ENCODE measurements at places on chromosomes 11 and 22. TPM values are rescaled to one million over a fixed set of nuclear protein-coding genes. Genes with fewer than 3 reads are reported as not detected.

DNA sequence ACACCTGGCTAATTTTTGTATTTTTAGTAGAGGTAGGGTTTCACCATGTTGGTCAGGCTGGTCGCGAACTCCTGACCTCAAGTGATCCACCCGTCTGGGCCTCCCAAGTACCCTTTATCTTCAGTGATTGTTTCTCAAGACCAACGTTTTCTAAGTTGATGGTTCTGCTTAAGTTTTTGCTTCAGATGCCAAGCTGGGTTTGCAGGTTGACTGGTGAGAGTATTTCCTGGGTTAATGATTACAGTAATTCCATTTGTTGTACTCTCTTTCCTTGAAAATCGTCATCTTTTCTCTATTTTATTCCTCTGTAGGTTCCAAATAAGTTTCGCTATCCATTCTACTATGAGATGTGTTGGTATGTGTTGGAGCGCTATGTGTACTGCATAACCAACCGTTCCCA lies 38.5 kb upstream of the GRK2 start:
- DNase-seq: no peak

- DNase-seq: no peak
Measured at GRCh38 chr22:49469896-49470740, 357.6 kb downstream of the BRD1 start.

DNA sequence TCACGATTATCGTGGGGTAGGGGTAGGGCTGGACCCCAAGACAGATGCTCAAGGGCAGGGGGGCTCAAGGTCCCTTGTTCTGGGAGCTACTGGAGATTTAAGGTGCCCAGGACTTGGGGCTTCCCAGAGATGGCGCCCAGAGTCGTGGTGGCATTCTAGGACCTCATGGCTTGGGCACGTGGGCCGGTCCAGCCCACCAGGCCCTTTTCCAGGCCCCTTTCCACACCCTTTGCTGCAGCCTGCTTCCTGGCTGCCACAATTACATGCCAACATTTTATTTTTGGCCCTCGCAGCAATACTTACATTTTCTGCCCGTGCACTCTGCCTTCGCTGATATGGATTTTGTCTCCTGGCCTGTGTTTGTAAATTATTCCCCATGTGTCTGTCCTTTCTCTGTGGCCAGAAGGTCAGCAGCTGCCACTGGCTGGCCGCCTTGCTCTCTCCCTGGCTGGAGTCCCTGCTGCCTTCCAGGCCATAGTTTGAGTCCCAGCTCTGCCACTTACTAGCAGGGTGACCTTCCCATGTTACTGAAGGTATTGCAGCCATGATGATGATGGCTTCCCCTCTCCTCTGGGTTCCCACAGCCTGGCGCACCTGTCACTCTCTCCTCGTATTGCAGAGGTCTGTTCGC lies 11.2 kb downstream of the MB start:
- no peak for DNase-seq

GRCh38 chr11:130318031-130318673 lies 3.4 kb upstream of the ZBTB44 start:
- no peak for DNase-seq

DNA sequence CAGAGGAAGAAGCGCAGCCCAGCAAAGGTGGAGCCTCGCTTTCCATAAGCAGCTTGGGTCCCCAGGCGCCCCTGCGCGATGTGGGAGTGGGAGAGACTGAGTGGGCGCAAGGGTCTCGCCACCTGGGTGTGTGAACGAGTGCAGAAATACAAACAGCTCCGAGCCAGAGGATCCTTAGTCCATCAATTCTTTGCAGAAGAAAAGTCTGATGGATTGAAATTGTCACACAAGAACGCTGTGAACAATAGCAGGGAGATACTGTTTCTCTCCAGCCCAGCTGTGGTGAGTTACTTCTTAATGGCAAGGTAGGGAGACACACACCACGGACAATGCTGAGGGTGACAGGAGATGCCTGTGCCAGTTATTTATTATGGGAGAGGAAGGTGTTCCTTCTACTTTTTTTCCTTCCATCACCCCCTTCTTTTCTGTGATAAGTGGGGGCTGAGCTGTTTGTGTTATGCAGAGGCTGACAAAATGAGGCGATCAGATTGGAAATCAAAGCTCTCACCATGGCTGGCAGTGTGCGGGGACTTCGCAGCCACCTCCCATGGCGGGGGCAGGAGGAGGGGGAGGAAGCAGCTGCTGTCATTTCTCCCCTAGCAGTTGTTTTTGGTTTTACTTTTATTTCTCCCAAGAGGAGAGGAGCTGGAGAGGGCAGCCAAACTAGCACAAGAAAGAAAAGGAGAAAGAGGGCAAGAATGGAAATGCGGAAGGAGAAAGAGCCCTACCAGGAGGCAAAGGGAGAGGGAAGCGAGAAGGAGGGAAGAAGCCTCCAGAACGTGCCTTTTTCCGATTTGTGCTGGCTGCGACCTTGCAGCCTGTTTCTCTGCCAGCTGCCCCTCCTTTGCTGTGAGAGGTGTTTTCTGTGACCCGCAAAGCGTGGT lies 755.8 kb downstream of the NTM start:
- peak; percentile 57 for DNase-seq

DNA sequence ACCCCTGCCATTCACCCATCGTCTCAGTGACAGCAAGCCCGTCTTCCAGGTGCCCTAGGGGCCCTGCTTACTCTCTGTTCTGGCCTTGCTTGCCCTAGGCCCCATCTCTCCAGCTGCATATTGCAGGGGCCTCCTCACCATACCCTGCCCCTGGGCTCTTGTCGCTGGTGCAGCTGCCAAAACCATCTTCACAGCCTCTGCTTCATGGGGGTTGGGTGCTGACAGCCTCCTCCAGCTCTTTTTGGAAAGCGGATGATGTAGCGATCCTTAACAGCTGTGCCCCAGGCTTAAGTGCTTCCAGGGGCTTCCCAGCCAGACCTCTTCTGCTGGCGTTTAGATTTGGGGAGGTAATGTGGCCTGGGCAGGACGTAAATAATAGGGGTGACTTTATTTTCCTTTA lies 61.2 kb upstream of the SUSD2 start:
- DNase-seq: no peak

GRCh38 chr11:14751975-14752407 lies 108.4 kb downstream of the PDE3B start:
- DNase-seq: no peak

TRIM51 gene
- total RNA-seq: not detected

GRCh38 chr11:536841-537621 lies at the start of gene LRRC56:
LRRC56 (plus strand) TSS chr11:537527; CDS start chr11:540685, 3,158 bp downstream.
- DNase-seq: peak; percentile 79

DNA sequence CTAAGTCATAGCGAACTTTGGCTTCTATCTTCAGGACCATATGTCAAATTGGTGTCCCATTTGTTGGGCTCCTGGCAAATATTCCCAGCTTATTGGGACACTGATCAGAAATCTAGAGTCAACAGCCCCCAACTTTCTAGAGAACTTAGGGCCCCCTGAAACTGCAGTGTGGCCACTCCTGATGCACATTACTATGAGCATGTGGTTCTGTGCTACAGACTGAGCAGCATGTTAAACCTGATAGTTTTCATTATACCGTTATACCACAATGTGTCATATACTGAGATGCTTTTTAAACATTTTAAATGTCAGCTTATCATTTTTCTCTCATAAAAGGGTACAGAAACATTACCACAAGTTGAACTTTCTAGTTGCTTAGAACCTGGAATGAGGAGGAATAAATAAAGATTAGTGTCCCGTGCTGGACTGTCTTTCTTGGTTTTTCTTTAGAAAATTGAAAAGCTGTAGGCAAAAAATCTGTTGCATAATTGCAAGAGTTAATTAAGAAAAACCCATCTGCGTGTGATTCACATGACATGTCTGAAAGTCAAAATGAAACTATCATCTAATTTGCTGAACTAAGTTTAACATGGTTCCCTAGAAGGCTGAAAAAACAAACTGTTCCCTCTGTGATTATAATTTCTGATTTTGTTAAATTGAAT lies 16.4 kb upstream of the CTSC start:
- DNase-seq: no peak

GRCh38 chr11:60672255-60672654 lies 27.2 kb upstream of the MS4A8 start:
- no peak for DNase-seq

DNA sequence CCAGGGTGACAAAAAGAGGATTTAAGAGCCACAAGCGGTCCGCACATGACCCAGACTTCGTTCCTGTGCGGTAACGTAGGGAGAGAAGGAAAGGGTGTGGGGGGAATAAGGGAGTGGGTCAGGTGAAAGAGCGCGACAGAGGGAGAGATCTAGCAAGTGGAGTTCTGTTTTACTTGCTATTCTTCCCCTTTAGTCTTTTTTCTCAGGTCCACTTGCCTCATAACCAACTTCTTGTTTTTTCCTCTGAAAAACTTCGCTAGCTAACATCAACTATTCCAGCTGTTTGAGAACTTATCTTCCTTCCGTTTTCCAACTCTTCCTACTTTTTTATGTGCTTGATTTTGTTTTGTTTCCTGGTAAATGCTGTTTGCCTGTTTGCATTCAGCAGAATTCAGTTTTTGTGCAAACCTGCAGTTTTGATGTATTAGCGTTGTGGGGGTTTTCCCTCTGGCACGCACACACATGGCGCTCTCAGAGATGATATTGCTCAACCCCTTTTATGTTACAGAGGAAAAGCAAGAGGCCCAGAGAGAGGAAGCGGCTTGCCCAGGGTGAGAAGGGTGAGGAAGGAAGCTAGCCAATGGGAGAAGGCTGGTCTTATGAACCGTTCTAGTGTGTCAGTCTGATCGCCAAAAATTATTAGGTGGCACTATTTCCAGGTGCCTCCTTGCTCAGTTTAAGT lies 592 bp upstream of the CTSC start:
- peak; percentile 81 for DNase-seq

- no peak for DNase-seq
Measured at GRCh38 chr22:49021131-49021925, 806.3 kb downstream of the BRD1 start.

DNA sequence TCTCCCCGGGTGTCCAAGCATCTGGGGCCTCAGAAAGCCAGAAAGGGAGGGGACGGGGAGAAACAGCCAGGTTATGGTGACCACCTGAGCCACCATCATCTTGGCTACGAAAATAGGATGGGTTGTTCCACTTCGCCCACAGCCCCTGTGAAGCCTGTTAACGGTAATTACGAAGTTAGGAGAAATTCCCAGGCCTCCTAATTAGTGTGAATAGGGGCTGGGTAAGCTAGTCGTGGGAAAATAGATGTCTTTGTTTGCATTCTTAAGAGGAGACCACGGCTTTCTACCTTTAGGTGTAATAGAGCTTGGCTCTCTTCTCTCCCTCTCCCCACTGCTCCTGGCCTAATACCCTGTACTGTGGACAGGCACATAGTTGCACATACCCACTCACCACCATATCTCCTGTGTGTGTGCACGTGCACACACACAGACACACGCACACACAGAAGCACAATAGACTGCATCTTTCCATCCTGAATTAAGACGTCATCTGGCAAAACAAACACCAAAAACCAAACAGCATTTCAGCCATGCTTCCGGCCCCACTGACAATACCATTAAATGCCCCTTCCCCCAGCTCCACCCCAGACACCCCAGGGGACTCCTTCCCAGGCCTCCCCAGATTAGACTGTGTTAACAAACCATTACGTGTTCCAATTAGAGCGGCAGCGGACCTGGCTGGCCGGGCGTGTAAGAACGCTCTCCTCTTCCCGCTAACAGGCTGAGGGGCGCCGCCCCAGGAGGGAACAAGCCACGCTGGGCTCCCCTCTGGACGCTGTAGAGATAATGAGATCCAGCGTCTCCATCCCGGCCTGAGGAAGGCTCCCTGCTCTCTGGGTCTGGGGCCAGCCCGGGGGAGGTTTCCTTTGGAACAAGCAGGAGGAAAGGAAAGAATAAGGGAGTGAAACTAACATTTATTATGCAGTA lies 72.8 kb downstream of the TP53I11 start:
- DNase-seq: no peak

GRCh38 chr22:50738649-50739227 lies 734 bp downstream of the ACR start:
- no peak for DNase-seq

- peak; percentile 78 for DNase-seq
Measured at GRCh38 chr22:50656122-50657070, 16.2 kb upstream of the SHANK3 start.

CCDC85B gene
- total RNA-seq: 34.7 TPM

DNA sequence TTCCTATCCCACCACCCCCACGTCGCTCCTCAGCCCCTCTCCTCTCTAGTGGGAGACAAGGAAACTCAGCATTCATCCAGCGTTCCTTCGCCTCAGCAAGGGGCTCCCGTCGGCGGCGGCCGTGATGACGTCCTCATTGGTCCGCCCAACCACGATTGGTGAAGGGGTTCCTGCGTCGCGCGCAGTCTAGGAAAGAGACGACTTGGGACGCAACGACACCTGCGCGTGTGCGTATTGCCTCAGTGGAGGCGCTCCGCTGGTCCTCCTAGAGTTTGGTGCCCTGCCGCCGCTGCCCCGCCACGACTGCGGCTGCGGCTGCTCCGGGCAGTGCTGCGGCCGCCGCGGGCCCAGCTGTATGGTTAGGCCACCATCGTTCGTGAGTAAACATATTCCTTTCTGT lies 56.6 kb downstream of the CCDC81 start:
- no peak for DNase-seq

DNA sequence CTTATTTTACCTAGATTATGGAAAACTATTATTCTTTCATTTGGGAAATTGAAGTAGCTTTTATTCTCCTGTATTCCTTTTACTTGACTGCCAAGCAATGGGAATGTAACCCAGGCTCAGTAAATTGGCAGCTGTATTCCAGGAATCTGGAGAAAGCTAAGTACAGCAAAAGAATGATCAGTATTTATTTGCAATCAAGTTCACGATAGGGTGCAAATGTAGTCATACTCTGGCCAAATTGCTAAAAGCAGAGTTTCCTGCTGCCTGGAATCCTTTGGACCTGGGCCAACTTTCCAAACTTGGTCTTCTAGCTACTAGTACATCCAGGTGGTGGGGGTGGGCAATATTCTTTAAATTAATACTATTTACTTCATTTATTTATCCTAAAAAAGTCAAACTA lies 286.0 kb upstream of the CTSC start:
- DNase-seq: no peak

DNA sequence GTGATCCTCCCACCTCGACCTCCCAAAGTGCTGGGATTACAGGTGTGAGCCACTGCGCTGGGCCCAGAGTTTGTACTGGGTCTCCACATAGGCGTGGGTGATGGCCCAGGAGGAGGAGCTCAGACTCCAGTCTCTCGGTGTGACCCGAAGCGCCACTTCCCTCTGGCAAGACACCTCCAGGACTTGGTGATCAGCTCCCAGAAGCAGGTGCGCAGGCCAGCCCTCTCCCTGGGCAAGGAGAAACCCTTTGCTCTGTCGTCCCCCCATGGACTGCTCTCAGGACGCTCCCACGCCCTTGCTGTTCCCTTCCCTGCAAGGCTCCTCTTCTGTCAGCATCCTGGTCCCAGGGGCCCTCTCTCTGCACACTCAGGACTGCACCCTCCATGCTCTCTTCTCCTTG lies 5.5 kb upstream of the YPEL1 start:
- DNase-seq: no peak

GTF2H1 gene
- 53.6 TPM for total RNA-seq
